GM04503 (cell line): ENCODE measurements at places on chromosomes 11 and 22.

GRCh38 chr11:68998390-68998911 lies 14.6 kb downstream of the MRGPRF start:
- no peak for DNase-seq

- no peak for DNase-seq
Measured at GRCh38 chr22:49260681-49261580, 566.7 kb downstream of the BRD1 start.

DNA sequence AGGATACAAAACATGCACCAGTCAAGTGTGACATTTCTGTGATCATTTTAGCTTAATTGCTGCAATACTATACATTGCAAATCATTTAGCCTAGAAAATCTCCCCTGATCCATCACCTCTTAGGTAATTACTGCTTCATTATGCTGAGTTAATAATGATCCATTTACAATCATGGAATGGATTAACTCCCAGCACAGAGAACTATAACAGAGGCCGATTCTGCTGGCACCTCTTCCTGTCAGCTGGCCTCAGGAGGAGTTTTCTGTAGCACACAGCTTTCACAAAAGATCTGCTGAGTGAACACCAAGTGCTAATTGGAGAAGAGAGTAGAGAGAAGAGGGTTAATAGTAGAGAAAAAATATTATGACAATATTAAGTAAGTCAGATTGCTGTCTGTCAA lies 591.8 kb upstream of the KIRREL3 start:
- DNase-seq: no peak

DNA sequence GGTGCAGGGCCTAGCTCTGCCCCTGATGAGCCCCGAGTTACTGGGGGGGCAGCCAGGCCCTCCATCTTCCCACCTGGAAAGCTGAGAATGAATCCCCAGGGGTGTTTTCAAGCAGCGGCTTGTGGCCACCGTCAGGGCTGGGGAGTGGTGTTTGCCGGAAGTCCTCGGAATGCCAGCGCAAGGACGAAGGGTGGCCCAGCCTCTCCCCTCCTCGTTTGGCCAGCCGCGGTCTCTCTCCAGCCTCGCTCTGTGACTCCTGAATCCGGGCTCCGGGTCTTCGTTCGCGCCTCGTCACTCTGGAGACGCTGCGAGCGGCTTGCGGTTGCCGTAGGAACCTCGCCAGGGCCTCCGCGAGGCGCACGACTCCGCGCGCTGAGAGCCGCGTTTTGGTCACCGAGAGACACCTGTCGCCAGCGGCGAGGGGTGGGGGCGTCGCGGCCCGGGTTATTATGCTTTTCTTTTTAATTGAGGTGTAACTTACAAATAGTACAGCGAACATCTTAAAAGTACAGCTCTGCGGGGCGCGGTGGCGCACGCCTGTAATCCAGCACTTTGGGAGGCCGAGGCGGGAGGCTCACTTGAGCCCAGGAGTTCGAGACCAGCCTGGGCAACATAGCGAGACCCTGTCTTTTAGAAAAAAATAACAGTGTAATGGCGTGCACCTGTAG lies 6.3 kb upstream of the KDELR3 start:
- peak; percentile 37 for DNase-seq

DNA sequence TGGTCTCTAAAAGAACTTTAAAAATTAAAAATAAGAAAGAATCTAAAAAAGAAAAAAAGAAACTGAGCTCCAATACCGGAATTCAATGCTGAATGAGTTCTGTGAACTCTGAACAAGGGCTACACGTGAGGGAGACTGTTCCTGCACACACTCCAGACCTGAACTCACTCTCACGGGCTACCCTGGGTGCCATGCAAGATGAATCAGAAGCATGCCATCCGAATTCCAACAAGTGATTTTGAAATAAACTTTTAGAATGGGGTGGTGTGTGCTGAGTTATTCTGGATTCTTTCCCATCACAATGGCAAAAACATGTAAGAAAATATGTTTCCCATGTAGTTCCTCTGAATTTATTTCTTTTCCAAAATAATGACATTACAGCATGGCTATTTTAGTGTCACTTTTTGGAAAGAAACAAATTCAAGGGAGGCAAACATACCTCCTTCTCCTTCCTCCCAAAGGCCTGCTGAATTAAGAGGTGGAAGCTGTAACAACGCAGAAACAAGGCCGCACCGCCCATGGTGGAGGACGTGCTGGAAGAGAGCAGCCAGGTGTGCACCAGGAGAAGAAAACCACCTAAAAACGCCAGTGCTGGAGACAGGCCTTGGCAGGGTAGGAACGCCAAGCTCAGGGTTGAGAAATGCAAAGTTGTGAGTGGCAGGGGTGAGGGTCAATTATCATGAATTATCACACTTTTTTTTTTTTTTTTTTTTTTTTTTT lies 63.2 kb upstream of the ARFGAP3 start:
- peak; percentile 72 for DNase-seq
